ENCODE measurements at places on chromosomes 6 and 20.

GRCh38 chr20:37524859-37525708, 2.6 kb downstream of the BLCAP start:
- H3K27ac ChIP-seq: no peak overlapping the region
- H3K4me1 ChIP-seq: peaks cover 11% of the 10 kb centered on the region
- H3K4me3 ChIP-seq: no peak overlapping the region
- peak; percentile 21 for DNase-seq
- H3K27me3 ChIP-seq: no peaks in the 10 kb centered on the region

GRCh38 chr6:52725143-52725534, 38.1 kb downstream of the GSTA2 start:
- no peak overlapping the region for H3K27ac ChIP-seq
- no peaks in the 10 kb centered on the region for H3K27me3 ChIP-seq
- no peaks in the 10 kb centered on the region for H3K4me1 ChIP-seq

DNA sequence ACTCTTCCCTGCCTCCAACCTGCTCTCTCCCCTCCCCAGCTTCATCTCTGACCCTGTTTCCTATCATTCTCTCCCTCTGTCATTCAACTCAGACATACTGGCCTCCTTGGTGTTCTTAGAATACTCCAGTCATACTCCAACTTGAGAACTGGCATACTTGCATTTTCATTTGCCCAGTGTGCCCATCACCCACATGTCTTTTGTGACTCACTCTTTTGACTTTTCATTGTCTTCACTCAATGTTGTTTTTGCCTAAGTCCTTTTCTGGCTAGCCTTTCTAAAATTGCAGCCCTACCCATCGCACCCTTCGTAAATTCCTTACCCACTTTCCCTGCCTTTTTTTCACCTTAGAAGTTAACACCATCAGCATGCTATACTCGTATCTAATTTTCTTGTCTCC, 77.0 kb upstream of the CD2AP start:
- no peaks in the 10 kb centered on the region for H3K27me3 ChIP-seq
- no peak overlapping the region for H3K4me3 ChIP-seq
- no peak overlapping the region for H3K27ac ChIP-seq
- DNase-seq: no peak

DNA sequence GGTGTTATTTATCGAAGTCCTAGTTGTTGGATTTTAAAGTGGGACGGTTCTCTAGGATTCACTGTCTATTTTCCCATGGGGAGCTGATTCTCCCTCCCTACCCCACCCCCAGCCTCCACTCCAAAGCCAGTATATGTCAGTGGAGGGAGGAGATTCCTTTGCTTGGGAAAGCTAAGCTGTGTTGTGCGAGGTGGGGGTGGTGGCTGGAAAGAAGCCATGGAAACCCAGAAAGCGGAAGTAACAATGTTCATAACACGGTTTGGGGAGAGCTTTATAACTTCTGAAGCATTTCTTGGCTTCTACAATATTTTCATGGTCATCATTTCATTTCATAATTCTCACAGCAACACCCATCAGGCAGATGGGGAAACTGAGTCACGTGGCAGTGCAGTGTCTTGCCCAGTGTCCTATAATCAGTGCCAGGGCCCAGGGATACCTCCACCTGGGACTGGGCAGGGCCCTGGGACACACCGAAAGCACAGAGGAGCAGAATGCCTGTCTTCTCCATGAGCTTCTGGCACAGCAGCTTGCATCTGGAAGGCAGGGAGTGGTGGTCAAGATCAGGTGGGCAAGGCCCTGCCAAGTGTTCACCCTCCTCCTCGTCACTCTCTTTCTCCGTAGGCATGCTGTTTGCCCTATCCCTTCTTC, 4.5 kb downstream of the SUN5 start:
- no peaks in the 10 kb centered on the region for H3K4me1 ChIP-seq
- H3K27me3 ChIP-seq: no peaks in the 10 kb centered on the region
- no peak overlapping the region for H3K27ac ChIP-seq

- H3K27me3 ChIP-seq: no peaks in the 10 kb centered on the region
- no peak overlapping the region for H3K4me3 ChIP-seq
- H3K36me3 ChIP-seq: no peaks in the 10 kb centered on the region
Observed at GRCh38 chr6:134481966-134482365, 164.1 kb upstream of the SGK1 start.

- DNase-seq: no peak
- H3K4me1 ChIP-seq: no peaks in the 10 kb centered on the region
- no peak overlapping the region for H3K27ac ChIP-seq
- H3K36me3 ChIP-seq: no peaks in the 10 kb centered on the region
Observed at GRCh38 chr6:106739387-106739786, 110.0 kb downstream of the QRSL1 start.

DNA sequence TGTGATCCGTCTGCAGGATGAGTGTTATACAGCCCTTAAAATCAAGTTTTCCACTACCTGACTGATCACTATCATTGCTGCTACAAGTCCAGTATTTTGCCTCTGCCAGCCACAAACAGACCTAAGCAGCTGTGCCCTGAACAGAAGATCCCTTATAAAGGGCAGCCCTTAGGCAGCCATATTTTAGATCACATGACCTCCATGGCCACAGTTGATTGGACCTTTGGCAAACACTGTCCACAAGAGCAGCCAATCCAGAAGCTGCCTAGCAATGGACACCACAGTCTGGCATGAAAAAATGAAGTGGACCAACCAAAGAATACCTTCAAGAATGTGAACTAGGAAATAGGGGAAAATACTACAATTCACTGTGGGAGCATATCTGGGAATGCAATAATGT, 50.8 kb downstream of the MC3R start:
- H3K27ac ChIP-seq: no peak overlapping the region
- no peaks in the 10 kb centered on the region for H3K27me3 ChIP-seq
- no peaks in the 10 kb centered on the region for H3K4me1 ChIP-seq
- no peaks in the 10 kb centered on the region for H3K36me3 ChIP-seq

Data from IMR-90 (cell line).